ENCODE measurements at places on chromosomes 4 and X.

DNA sequence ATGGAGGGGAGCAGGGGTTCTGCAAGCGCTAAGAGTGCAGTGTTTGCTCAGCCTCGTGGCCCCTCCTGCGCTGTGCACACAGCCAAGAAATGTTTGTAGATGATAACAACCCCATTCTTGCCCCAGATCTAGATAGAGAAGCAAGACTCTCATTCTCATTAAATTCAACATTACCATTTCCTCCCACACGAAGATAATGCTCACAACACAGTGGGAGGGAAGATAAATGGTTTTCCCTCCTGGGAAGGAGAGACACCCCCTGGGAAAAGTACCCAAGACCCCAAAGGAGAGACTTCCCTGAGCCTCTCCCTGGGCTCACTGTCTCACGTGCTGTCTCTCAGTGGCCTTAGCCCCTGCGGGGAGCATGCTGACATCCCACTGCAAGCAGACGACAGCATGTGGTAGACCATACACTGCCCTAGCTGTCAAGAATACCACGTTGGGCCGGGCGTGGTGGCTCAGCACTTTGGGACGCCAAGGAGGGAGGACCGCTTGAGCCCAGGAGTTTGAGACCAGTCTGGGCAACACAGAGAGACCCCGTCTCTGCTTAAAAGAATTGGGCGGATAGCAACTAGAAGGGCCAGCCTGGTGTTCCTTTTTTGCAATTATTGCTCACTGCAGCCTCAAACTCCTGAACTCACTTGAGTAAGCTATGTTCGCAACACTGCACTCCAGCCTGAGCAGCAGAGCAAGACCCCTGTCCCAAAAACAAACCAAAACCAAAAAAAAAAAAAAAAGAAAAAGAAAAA, 34.9 kb upstream of the IQSEC2 start:
- DNase-seq, result no peak

DNA sequence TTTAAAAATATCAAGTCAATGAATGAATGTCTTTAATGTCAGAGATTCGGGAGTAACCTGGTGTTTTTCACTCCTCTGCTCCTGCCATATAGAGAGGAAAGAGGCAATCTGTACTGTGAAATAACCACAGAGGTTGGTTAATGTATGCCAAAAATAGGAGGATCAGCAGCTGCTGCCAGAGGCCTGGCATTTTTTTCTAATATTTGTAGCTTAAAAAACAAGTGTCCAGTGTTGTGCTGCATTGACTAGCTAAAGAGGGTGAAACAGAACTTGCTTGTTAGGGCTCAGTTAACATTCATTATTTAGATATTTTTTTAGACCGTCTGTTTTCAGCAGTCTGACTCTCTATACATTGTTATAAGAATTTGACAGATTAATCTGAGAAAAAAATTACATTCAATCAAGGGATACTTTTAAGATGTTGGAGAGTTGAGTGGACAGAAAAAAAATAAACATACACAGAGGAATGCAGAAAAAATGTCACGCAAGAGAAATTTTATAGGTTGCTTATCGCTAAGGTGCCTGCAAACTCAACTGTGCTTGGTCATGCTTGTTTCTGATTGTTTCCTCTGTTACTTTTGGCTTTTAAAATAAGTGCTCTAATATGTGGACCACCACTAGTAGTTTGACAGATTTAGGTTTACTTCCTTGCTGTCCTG, 392.3 kb upstream of the GALNT7 start:
- DNase-seq, result no peak

DNA sequence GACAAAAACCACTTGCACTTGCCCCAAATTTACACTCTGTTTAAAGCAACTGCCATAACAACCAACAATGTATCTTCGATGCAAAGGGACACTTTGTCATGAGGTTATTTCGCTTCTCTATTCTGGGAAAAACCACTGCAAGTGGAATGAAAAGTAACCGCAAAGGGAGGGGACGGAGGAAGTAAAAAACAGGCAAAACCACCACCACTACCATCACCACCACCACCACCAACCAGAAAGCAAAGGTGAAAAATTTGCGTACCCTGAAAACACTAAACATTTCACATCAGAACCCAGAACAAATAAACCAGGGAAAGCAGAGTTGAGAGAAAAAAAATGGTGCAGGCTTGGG, 1.2 kb upstream of the N4BP2 start:
- no peak for DNase-seq

GRCh38 chrX:21840193-21840545, 752 bp downstream of the MBTPS2 start:
- no peak for DNase-seq

Measured in activated T-helper 9 cell treated with anti-CD3 and anti-CD28 coated beads, Interleukin-2, amount 50 U/mL, for 16 hours (primary cell).